Fibroblast of villous mesenchyme (primary cell): ENCODE measurements at places on chromosomes 6 and 20.

- DNase-seq: no peak
Measured at GRCh38 chr6:94130478-94130877, 711.1 kb upstream of the EPHA7 start.

DNA sequence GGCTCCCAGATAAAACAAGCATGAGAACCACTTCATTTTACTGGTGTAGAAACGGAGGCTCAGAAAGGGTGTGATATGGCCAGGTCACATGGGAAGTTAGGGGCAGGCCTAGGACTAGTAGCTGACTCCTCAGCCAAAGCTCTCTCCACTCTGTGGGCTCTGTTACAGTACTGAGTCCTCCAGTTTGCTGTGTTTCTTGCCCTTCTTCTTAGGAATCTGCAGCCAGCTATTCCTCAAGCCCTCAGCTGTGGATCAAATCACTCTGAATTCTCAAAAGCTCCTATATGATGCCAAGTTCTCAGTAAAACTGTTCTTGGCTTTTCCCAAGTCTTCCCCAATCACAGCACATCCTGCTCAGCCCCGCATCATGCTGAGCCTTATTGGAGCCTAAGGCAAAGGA is 42.5 kb upstream of the ADGRF1 start:
- no peak for DNase-seq

- no peak for DNase-seq
Measured at GRCh38 chr6:12717356-12717755, 789 bp downstream of the PHACTR1 start.

DNA sequence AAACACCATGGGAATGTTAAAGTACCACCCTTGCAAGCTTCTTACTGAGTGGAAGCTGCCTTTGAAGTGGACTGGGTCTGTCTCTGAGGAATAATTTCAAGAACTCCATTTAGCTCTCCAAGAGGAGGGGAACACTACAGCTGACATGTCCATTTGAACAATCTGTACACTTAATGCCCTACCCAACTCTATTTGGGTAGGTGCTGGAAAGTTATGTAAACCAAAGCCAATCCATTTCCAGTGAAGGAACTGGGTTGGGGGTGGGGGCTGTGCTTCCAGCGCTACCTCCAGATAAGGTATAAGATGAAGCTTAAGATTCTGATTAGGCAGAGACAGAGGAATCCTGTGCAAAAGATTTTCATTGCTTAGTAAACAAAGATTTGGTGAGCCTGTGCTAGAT is 122.0 kb downstream of the TCP11 start:
- DNase-seq: no peak

GRCh38 chr6:109490713-109491112 is 7.7 kb upstream of the ZBTB24 start:
- no peak for DNase-seq

GRCh38 chr6:167526465-167527368 is 201.8 kb downstream of the TTLL2 start:
- DNase-seq: no peak

DNA sequence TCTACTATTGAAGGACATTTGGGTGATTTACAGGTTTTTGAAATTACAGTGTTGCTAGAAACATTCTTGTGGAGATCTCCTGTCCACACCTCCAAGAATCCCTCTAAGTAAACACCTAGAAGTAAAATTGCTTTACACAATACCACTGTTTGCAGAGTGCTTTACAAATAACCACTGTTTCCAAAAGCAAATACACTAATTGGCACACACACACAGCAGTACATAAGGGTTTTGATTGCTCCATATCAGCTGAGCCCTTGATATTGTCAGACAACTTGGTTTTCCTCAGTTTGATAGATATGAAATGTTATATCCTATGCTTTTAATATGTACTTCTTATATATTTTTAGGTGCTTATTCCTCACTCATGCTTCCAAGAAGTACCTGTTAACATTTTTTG is 6.3 kb downstream of the HMGN4 start:
- no peak for DNase-seq

DNA sequence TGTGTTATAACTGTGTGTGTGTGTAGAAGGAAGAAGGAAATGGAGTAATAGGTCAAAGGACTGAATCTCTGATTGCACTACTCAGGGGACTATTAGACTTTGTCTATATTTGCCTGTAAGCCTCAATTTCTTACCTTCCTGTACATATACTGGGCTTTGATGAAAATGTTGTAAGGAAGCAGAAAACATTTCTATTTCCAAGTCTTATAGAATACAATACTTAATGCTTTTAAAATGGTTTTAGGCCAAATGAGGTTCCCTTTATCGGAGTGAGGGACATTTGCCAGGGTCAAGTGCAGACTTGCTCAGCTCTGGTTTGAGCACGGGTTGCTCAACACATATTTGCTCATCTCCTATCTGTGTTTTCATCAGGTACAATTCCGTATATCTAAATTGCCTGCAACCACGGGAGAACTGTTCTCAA is 28.3 kb downstream of the MEP1A start:
- no peak for DNase-seq

GRCh38 chr20:21503345-21503744 is 10.5 kb downstream of the NKX2-2 start:
- DNase-seq: no peak

GRCh38 chr6:56347526-56347925 is 100.1 kb upstream of the COL21A1 start:
- DNase-seq: no peak

GRCh38 chr20:4283016-4283415 is 267.7 kb upstream of the RNF24 start:
- no peak for DNase-seq
